Spinal cord (tissue), 10 donors: ENCODE measurements at places on chromosomes 11 and 22. TPM values are rescaled to one million over a fixed set of nuclear protein-coding genes. Genes with fewer than 3 reads are reported as not detected.

Gene BTG4
- total RNA-seq: 0.39 TPM

Gene RFPL1
- total RNA-seq: not detected

Gene CBLIF
- not detected for total RNA-seq

Gene MUC6
- not detected for total RNA-seq

Gene GPHA2
- 3.5 TPM for total RNA-seq

Gene AP2A2
- total RNA-seq: 55.3 TPM

Gene RFPL2
- total RNA-seq: 1.8 TPM

Gene MOGAT2
- total RNA-seq: not detected

Gene OR4D5
- total RNA-seq: not detected

Gene GALNT18
- total RNA-seq: 20.1 TPM

Gene SMIM35
- total RNA-seq: 0.10 TPM

Gene SLC5A4
- total RNA-seq: 1.1 TPM

Gene PGM2L1
- 20.2 TPM for total RNA-seq

Gene CNGA4
- total RNA-seq: 0.39 TPM

Gene NELL1
- 57.9 TPM for total RNA-seq

Gene B4GAT1
- 115 TPM for total RNA-seq

Gene UBQLNL
- total RNA-seq: 0.30 TPM

Gene LRRC10B
- total RNA-seq: 1.4 TPM

Gene C11orf65
- total RNA-seq: 1.5 TPM

Gene IGF2
- 132 TPM for total RNA-seq

Gene SYVN1
- total RNA-seq: 18.3 TPM

Gene IGLL1
- 1.1 TPM for total RNA-seq

Gene C11orf86
- total RNA-seq: 0.39 TPM

Gene GGTLC2
- total RNA-seq: not detected

Gene RAB3IL1
- total RNA-seq: 12.8 TPM

Gene LRRC55
- 8.7 TPM for total RNA-seq

Gene ANKK1
- 0.20 TPM for total RNA-seq
